ENCODE measurements at places on chromosomes 12 and 14.

GRCh38 chr12:111428081-111428727 is 22.5 kb downstream of the SH2B3 start:
- no peak for DNase-seq

DNA sequence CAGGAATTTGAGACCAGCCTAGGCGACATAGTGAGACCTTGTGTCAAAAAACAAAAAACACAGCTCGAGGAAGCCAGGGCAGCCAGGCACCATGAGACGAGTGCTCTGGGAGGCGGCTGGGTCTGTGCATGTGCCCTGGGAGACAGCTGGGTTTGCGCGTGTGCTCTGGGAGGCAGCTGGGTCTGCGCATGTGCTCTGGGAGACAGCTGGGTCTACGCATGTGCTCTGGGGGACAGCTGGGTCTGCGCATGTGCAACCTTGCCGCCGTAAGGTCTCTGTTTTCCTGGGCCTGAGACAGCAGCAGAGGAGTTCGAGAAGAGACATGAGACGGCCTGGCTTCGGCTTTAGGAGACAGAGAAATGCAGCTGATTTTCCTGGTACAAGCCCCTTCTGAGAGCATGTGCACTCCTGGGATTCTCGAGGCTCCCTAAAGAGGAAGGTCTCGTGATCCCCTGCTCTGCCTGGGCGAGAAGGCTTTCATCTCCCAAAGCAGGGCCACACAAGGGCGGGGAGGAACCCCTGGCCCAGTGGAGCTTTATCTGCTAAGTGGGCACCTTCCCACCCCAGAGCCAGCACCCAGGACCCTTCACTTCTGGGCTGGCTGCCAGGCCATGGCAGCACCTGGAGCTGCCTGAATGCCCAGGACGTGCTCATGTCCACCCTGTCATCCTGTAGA is 3.5 kb upstream of the BDKRB1 start:
- peak; percentile 91 for DNase-seq

GRCh38 chr14:57749267-57749666 is 116.6 kb downstream of the SLC35F4 start:
- DNase-seq = no peak

DNA sequence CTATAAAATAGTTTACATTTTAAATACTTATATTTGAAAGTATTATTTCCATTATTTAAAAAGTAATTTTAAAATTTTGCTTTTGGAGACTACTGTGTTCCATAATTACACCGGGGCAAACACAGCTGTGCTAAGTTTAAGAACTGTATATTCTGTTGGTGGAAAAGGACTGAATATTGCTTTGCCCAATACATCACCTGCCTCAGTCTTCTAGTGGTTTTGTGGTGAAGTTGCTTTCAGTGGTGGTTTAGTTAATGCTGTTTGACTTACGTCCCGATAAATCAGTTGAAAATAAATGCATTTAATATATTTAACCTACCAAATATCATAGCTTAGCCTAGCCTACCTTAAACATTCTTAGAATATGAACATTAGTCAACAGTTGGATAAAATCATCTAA is 23.4 kb downstream of the FBXO34 start:
- DNase-seq = no peak

GRCh38 chr12:118166946-118167345 is 31.0 kb downstream of the PEBP1 start:
- no peak for DNase-seq

DNA sequence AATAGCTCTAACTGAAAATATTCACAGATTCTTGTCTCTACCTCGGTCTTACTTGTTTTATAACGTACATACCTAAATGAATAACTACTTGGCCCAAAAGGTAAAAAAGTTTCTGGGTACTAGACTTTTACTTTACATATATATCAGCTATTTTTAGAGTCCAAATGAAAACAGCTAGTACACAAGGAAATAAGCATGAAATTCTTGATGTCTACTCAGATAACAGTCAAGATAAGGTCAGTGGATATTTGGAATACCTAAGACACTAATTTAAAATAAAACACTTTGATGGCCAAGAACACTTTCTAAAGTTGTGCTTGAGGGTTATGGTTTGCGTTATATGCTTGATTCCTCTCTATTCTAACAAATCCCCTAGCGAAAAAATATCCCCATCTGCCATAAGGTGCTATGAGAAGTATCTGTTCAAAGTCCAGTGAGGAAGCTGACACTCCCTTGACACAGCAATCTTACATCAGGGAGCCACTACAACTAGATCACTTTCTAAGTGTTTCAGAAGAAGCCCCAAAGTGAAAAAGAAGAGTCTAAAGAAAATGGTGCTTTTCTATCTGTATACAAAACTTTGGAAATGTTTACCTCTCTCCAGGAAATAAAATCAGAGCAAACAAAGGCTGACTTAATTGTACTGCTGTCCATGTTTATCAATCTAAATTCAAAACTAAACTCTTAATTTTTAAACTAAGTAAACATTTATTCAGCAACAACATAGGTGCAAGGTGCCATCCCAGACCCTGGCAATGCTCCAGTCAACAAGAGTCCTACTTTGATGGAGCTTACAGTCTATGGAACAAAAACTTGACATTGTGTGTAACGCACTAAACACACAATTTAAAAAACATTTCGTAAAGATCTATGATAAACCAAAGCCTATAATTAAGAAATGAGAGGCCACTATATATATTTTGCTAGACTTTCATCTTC is 11.7 kb downstream of the PTPN21 start:
- DNase-seq = no peak

- peak; percentile 10 for DNase-seq
Measured at GRCh38 chr14:76497550-76498462, 121.9 kb downstream of the ESRRB start.

DNA sequence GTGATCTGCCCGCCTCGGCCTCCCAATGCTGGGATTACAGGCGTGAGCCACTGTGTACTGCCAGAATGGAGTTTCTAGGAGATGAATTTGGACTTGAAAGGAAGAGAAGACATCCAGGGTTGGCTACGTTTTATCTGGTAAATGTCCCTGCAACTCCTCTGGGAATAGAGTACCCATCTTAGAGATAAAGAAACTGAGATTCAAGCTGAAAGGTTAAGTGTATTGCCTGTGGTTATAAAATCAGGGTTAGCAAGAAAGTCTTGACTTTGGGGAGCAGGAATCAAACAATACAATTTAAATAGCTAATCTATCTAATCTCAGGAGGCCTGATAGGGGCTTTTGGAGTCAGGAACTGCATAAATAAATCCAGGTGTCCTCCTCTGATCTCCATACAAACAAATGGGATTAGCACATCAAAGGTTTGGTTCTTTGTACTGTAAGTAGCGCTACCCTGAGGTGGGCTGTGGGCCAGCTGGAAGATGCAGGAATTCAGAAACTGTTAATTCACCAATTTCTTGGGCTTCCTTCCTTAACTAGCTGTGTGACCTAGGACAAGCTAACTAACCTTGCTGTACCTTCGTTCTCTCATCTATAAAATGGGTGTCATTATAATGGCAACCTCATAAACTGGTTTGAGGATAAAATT is 45.1 kb downstream of the TBX3 start:
- no peak for DNase-seq

DNA sequence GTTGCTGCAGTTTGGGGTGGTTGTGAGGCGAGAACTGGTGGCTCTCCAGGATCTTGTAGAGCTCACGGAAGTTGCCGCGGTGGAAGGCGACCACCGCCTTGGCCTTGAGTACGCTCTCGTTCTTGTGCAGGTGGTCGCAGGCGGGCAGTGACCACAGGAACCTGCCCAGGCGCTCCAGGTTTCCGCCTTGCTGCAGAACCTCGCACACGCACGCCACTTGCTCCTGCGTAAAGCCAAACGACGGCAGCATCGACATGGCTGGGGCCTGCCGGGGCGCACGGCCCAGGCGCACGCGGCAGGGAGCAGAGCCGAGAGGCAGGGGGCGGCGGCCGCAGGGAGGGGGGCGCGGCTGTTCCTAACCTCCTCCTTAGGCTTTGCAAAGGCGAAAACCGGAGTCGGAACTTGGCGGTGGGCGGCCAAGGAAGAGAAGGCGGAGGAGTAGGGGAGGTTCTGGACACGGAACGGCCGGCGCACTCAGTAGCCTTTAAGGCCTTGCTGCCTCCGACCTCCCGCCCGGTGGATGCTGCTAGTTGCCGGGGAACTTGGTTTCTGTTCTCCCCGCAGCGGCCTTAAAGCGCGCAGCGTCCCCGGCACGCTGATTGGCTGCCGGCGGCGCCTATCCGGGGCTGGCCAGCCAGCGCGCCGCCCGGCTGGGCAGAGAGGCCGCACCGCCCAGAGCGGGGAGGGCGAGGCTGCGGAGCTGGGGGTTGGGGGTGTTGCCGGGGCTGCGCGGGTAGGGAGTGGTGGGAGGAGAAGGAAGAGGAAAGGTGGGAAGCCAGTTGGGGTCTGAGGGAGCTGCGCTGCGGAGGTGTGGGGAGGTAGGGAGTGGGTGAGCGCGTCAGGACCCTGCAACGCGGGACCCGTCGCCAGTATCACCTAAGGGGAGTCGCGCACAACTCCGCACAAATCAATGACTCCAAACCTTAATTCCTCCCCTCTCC is at the start of gene SIX1:
TSS of gene SIX1 (minus strand) at position 544 of the 941 bp plus-strand sequence. CDS start at position 256, 288 bp downstream.
- DNase-seq = peak; percentile 93

GRCh38 chr12:65155784-65156183 is 13.6 kb upstream of the LEMD3 start:
- DNase-seq = no peak

DNA sequence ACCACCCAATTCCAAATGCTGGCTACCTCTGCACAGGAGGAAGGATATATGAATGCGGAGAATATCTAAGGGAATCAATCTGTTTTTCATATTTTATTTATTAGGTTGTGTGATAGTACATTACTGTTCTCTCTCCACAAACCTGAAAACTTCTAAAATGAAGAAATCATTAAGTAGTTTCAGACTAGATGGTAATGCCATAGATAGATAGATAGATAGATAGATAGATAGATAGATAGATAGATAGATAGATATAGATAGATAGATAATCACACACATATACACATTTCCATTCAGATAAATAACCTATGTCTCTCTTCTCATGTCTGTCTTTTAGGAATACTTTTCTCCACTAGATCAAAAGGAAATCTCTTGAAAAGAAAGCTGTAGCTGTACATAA is 126.1 kb upstream of the TSPAN8 start:
- no peak for DNase-seq

DNA sequence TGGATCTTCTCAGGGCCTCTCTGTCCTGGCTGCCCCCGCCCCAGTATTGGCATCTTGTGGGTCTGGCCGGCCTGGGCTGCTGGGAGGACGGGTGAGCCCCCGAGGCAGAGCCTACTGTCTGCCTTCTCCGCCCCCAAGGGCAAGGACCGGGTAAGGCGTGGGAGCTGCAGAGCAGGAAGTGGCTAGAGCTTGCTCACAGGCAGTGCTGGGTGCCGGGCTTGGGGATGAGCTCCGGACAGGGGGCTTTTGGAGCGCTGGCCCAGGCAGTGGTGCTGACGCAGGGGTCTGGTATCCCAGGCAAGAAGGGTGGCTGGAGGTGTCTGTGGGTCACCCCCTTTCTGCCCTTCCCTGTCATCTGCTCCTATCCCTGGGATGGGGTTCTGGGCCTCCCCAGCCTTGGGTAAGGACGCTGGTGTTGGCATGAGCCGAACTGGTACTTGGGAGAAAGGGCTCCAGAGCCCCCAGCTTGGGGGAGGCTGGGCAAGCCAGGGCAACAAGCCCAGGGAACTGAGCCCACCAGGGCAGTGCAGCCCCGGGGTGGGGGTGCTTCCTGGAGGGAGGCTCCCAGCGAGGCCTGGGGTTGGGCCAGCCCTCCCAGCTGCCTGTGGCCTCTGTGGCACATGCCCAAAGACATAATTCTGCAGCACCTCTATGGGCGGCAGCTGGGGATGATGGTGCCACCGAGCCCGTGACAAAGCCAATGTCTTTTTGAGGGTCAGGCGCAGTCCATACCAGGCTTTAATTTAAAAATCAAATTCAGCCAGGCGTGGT is 126.3 kb downstream of the KIF26A start:
- no peak for DNase-seq

DNA sequence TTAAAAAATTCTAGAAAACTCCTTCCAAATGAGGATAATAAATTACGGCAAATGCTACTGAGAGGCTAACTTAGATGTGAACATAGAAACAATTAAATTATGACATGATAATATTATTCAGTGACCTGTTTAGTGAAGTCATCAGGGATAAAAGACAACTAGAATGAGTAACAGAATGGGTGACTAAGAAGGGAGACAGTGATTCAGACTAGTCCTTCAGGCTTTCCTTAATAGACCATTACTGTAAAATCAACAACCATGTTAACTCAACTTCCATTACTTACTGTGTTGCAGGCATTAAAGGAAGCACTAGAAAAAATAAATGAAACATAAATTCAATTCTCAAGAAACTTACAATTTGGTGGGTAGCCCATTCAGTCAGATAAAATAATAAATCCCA is 543.9 kb upstream of the LRFN5 start:
- DNase-seq = no peak

DNA sequence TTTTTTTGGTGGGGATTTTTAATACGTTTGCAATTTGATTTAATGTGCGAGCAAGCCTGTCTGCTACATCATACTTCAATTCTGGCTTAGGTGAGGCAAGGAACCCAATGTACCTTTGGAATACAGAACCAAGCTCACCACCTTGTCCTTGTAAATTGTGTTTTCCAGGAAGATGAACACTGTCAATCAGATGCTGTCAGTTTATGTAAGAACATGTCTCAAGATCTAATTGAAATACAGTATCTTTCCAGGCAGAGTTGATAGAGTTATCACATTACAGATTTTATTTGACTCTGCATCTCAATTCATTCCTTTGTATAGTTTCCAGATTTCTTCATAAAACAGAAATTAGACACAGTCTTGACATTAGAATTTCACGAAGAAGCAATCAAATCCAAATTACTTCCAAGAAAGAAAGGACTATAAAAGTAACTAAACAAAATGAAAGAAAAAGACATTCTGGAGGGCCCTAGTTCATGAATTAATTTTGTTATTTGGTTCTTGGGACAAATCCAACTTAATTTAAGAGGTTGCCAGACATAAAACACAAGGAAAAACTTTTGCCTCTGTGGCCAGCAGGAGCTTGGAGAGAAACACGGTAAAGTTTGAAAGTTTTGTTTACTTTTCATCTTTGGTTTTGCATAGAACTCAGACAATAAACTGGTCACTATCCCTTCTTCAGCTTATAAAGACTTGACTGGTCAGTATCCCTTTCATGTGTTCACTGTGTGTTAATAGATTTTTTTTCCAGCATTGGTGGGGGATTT is 16.4 kb upstream of the MED13L start:
- DNase-seq = no peak

GRCh38 chr12:56385873-56386272 is 23.2 kb upstream of the APOF start:
- DNase-seq = peak; percentile 62

DNA sequence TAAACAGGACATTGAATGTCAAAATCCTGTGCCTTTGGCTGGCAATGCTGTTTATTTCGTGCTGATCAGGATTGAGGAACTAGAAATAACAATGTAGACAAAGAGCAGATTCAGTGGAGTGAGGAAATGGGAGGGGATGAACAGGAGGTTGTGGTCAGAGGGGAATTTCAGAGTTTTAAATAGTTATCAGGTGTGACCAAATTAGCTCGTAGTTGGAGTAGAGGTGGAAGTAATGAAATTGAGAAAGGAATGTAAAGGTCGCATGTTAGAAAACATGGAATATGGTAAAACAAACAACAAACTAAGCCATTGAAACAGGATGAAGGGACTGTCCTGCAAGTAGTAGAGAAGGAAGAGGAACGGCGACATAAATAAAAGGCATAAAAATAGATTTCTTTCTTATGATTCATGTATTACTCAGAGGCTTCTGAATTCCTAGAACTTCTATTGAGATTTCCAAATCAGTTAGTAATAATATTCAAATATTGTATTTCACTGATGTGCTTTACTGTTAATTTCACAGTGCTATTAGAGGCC is 9.5 kb upstream of the SAV1 start:
- no peak for DNase-seq

Data from SHP77 (cell line).